ENCODE measurements at places on chromosomes 11 and 22.
A peak's percentile ranks its signal among the peaks of the same experiment; 100 is the strongest.

- DNase-seq: no peak
Measured at GRCh38 chr11:20004866-20005265, 155.4 kb downstream of the DBX1 start.

DNA sequence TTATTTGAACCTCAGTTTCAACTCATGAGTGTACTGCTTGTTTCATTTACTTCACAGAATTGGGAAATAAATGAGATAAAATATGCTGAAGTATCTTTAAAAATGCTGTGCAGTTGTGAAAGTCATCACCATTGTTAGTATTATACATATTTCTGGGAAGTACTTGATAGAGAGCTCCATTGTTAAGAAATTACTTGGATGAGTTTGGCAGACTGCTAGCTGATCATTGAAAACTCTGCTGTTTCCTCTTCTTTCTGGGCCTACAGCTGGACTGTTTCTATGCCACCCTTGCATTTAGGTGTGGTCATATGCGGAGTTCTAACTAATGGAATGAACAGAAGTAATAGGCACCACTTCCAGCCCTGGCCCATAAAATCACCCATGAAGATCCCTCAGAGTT lies 10.0 kb downstream of the SIK2 start:
- DNase-seq: no peak

- DNase-seq: no peak
Measured at GRCh38 chr11:61972672-61973475, 5.4 kb upstream of the FTH1 start.

DNA sequence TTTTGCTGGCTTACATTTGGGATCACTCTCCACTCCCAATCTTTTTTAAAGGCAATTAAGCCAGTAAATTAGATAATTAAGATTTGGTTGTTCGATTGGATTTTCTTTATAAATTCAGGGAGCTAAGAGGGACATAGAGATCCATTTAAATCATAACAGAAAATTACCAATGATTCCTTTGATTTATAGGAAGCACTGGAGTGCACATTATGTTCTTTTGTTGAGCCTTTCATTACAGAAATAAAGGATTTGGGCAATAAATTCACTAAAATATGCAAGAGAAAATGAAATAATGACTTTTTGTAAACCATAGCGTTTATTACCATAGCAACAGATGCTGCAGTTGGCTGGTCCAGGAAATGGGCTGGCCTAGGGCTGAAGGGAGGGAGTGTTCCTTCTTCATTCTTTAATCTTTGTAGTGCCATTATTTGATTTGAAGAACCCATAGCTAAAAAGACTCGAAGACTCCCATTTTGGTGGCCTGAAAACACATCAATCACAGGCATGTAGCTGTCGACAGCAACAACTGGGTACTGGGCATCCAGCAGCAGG lies 73.0 kb downstream of the C2CD3 start:
- no peak for DNase-seq

- DNase-seq: no peak
Measured at GRCh38 chr11:12303421-12304149, 73.8 kb upstream of the PARVA start.

GRCh38 chr11:15930442-15931025 lies 425.8 kb downstream of the SOX6 start:
- no peak for DNase-seq

GRCh38 chr11:2140411-2141400 lies 1.5 kb upstream of the IGF2 start:
- no peak for DNase-seq

DNA sequence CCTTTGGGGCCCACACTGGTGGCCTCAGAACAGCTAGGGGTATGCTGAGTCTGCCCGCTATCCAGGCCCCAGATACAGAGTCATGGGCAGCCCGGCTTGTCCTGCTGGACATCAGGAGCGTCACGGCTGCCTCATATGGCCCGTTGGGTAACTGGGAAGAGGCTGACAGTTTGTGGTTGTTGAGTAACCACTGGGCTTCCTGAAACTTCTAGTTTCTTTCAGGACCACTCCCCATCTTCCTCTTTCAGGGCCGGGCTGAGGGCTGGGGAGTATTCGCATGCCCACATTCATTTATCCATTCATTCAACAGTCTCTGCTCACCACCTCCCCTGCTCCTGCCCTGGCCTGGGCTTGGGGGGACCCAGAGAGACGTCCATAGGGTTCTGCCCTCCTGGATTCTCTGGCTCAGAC lies 13.4 kb upstream of the P2RY2 start:
- no peak for DNase-seq

GRCh38 chr11:98227278-98227677 lies 793.5 kb upstream of the CNTN5 start:
- DNase-seq: no peak

- no peak for DNase-seq
Measured at GRCh38 chr11:3736816-3737215, 60.5 kb downstream of the NUP98 start.

GRCh38 chr11:103648670-103649400 lies 387.6 kb upstream of the DDI1 start:
- DNase-seq: no peak

- DNase-seq: no peak
Measured at GRCh38 chr11:35752115-35752514, 89.5 kb downstream of the TRIM44 start.

DNA sequence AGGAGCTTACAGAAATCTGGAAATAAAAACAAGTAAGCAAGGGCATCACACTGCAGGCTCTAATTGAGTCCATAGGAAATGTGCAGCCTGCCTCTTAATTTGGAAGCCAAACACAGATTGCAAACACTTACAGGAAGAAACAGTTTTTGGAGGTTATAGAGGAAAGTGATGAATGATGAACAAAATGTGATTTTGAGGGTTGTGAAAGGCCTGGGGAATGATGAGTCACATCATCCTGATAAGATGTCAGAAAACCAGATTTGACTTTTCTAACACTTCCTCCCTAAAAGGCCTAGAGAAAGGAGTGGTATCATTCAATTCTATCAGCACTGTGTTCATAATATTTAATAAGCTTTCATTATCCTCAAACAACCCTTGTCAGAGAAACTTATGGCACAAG lies 96.6 kb upstream of the POU2AF2 start:
- DNase-seq: no peak

DNA sequence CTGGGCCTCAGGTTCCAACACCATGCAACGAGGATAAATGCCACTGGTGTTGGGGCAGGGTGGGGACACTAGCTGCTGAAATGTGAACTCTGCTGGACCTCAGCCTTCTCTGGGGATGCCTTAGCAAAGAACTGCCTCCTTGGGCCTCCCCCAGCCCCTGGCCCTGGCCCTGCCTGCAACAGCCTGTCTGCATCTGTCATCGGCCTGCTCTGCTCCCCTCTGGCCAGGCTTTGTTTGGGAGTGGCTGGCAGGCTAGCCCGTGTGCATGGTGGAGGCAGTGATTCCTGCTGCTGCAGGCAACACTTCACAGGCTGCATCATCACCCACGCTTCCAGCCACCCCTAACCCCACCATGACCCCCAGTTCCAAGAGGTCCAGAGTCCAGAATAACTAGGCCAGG lies 11.5 kb upstream of the MYOD1 start:
- DNase-seq: no peak

DNA sequence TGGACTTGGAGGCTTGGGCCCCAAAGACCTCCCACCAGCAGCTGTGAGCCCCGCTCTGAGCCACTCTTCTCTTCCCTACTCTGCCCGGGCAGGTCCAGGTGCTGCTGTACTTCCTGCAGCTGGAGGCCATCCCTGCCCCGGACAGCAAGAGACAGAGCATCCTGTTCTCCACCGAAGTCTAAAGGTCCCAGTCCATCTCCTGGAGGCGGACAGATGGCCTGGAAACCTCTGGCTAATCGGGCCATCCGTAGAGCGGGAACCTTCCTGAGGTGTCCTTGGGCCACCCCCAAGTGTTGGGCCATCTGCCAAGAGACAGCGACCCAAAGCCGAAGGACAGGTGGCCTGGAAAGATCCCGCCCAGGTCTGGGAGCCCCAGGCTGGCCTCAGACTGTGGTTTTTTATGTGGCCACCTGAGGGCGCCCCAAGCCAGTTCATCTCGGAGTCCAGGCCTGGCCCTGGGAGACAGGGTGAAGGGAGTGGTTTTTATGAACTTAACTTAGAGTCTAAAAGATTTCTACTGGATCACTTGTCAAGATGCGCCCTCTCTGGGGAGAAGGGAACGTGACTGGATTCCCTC lies 135.1 kb downstream of the BCR start:
- DNase-seq: peak; percentile 24

GRCh38 chr22:36588285-36588684 lies 59.3 kb upstream of the EIF3D start:
- no peak for DNase-seq

GRCh38 chr11:77596626-77597025 lies 6.9 kb downstream of the AQP11 start:
- DNase-seq: no peak

DNA sequence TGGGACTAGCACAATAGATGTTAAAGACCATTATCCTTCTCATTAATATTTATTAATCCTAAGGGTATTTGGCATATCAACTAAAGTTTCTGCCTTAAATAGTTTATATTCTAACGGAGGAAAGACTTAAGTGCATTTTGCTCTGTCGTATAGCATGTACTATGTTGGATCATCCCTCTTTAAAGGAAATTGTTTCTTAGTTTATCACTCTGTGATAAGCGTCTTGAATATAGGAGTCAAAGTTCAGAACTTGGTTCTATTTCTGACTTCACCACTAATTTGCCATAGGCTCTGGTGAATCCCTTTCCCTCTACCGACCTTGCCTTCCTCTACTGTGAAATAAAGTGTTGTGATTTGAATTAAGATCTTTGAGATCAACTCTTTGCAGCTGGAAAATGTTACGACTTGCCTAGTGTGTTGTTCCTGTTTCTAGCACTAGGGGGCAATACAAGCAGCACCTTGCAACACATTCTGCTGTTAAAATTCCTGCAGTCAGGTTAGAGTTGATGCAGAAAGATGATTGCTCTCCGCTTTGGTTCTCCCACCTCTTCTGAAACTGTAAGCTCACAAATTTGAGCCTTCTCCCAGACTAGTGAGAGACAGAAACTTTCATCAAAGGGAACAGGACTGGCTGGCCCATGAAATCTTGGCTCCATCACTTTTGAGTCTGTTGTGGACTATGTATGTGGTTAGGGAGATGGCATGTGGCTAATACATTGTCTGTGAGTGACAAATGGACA lies 27.8 kb upstream of the ZNRF3 start:
- DNase-seq: no peak

DNA sequence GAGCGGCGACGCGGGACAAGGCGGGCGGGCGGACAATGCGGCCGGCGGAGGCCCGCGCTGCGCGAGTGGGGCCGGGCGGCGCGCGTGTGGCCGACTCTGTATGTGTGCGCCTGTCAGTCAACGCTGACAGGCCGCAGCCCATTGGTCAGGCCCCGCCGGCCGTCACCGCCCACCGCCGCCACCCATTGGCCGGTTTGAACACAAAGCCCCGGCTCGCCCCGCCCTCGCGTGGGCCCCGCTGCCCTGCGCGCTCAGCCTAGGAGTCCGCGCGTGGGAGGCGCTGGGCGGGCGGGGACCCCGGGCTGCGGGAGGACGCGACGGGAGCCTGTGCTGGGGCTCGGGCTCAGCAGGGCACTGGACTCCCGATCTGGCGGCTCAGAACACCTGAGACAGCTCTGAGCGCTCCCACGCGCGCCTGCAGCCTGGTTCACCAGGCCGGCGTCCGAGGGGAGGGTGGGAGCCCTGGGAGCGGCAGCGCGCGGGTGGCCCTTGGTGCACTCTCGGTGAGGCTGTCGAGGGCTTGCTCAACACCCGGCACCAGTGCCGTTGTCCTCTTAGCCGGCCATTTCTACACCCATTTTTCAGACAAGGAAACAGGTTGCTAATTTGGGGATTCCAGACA lies at the start of gene SUN2:
Gene SUN2, minus strand, starts transcription at position 88 of the 622 bp plus-strand sequence. CDS start 3,370 bp downstream, outside the sequence.
- peak; percentile 87 for DNase-seq

- DNase-seq: no peak
Measured at GRCh38 chr11:60064111-60064510, 7.6 kb downstream of the MS4A3 start.

DNA sequence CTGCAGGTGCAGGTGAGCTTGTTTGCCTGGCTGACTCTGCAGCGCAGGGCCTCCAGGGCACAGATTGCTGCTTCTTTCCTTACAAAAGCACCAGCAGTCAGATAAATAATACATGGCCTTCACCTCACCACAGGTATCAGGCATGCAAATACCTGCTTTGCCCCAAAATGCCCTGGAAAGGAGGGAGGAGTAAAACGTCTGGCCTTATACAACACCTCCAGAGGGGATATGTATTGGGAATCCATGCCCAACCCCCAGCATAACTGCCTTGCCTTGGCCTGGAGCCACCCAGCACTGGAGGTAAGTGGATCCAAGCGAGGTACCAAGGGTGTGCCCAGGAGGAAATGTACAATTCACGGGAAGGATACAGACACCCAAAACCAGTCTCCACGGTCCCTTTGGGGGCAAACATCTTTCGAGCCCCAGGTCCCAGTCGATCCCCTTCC lies 860 bp downstream of the TMEM184B start:
- no peak for DNase-seq

GRCh38 chr22:46102752-46103151 lies 47.6 kb upstream of the PPARA start:
- no peak for DNase-seq

- no peak for DNase-seq
Measured at GRCh38 chr11:84922836-84923235, 704.3 kb downstream of the DLG2 start.

- no peak for DNase-seq
Measured at GRCh38 chr22:39920134-39920743, 19.4 kb downstream of the GRAP2 start.

DNA sequence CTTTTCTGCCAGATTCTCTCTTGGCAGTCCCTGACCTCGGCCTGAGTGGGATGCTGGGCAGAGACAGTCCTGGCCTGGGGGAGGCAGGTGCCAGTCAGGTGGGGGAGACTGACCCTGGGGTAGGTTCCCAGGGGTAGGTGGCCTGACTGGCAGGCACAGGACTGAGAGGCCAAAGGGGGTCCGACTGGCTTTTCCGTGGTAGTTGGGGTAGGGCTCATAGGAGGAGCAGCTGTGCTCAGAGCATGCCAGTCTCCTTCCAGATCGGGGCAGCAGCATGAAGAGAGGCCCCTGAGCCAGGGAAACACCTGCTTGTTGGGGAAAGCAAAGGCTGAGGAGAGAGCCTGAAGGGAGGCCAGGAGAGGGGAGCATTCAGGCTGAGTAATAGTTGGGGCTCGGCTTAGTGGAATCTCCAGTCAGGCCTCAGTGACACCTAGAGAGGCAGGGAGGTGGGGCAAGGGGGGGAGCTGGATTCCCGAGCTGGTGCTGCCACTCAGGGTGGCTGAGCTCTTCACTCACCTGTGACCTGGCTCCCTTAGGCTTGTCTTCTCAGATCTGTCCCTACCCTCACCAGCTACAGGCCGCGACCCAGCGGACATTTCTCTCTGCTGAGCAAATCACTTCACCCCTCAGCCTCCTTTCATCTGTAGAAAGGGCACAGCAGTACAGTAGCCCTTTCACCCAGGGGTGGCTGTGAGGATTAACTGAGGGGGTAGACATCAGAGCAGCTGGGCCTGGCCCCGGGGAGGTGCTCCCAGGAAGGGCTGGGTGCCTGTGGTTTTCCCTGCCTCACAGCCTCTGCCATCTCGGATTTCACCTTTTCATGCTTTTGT lies 26.2 kb downstream of the MCM5 start:
- no peak for DNase-seq

GRCh38 chr11:24496386-24496735 lies 492 bp upstream of the LUZP2 start:
- DNase-seq: no peak

- no peak for DNase-seq
Measured at GRCh38 chr11:14635546-14635945, 8.1 kb upstream of the PDE3B start.

GRCh38 chr11:12854297-12854661 lies 154.8 kb upstream of the RASSF10 start:
- DNase-seq: no peak
